ENCODE measurements at places on chromosomes 5 and 9. TPM values are rescaled to one million over a fixed set of nuclear protein-coding genes. Genes with fewer than 3 reads are reported as not detected.

Gene QRFP
- 0.21 TPM for polyA plus RNA-seq

DNA sequence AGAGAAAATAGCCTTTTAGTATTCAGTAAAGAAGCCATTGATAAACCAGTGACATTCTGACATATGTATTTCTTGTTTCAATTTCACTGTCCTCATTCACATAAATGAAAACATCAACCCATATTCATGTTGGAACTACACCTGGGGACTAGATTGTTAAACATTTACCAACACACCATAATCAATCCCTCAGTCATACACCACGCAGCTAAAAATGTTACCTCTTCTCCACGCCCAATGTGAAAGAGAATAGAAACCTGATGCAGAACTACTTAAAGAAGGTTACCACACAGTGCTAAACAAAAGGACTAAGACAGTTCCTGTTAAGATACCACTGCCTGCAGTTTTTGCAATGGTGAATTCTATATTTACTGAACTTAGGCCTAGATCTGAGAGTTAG, 518.9 kb downstream of the PRELID2 start:
- DNase-seq, result no peak

Gene KCNV2
- polyA plus RNA-seq, result not detected

GRCh38 chr5:54610197-54610944, 92.8 kb downstream of the SNX18 start:
- DNase-seq, result peak; percentile 8

- DNase-seq, result no peak
These were observed 221.4 kb downstream of the CFAP90 start for GRCh38 chr5:7629561-7629960.

Gene LECT2
- not detected for polyA plus RNA-seq

- no peak for DNase-seq
These were observed 720.6 kb downstream of the SEMA5A start for GRCh38 chr5:8825139-8825757.

Gene PPP3R2
- 0.02 TPM for polyA plus RNA-seq

- DNase-seq, result no peak
These were observed 167.9 kb downstream of the TSSK1B start for GRCh38 chr5:113266913-113267227.

Gene SLC6A18
- polyA plus RNA-seq, result 0.05 TPM

GRCh38 chr9:128689293-128689774, 312 bp downstream of the SET start:
- DNase-seq, result peak; percentile 42

- DNase-seq, result no peak
These were observed 38.0 kb upstream of the PRDM12 start for GRCh38 chr9:130626249-130626996.
